Eye (tissue), 1 donor: ENCODE measurements at places on chromosomes 4 and X.

GRCh38 chrX:19046343-19047215 lies 62.7 kb upstream of the PHKA2 start:
- DNase-seq, result no peak

- no peak for DNase-seq
Measured at GRCh38 chr4:11514003-11514402, 85.3 kb upstream of the HS3ST1 start.

GRCh38 chr4:784401-785331 lies 41.3 kb downstream of the CPLX1 start:
- DNase-seq, result no peak

- no peak for DNase-seq
Measured at GRCh38 chrX:130805903-130806302, 97.1 kb downstream of the ENOX2 start.

DNA sequence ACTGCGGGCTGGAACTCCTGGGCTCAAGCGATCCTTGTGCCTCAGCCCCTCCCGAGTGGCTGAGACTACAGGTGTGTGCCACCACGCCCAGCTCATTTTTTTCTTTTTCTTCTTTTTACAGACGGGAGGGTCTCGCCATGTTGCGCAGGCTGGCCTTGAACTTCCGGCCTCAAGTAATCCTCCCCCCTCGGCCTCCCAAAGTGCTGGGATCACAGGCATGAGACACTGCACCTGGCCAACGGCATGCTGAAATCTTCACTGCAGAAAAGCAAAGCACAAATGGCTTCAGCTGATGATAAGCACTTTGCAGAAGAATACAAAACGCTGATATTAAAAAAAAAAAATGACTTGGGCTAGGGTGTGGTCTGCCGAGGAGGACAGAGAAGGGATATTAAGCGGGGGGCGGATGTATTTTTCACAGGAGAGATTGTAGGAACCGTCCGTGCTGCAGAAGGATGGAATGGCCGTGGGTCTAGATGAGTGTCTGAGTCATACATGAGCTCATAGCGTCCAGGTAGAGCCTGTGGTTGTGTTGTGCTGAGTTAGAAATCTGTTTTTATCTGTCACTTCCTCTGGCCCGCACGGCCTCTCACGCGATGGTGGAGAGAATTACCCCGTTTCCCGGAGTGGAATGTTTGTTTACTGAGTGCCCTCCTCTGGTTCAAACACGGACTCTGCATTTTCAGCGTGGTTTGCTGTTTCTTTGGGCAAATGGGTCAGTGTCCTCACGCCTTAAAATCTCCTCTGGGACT lies 8.5 kb upstream of the AKAP17A start:
- no peak for DNase-seq

GRCh38 chr4:164959896-164960295 lies 17.6 kb downstream of the TRIM61 start:
- no peak for DNase-seq

DNA sequence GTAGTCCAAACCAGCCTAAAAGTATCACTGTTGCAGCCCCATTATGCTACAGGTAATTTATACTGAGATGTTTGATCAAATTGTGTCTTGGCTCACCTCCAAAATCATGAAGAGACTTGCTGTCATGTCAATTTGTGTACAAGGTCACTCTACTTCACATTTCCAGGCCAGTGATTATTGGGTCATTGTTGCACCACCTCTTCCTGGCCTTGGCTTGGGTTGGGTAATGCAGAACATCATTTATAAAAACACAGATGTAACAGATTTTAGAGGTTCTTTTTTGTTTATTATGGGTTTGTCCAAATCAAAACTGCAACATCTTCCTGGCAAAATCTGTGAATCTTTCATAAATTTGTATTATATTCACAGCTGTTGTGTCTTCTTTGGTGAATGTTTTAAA lies 459.5 kb downstream of the ANKRD50 start:
- no peak for DNase-seq

- DNase-seq, result no peak
Measured at GRCh38 chr4:119099227-119099810, 36.3 kb upstream of the MYOZ2 start.

- DNase-seq, result no peak
Measured at GRCh38 chr4:73408181-73408867, 4.2 kb downstream of the ALB start.

DNA sequence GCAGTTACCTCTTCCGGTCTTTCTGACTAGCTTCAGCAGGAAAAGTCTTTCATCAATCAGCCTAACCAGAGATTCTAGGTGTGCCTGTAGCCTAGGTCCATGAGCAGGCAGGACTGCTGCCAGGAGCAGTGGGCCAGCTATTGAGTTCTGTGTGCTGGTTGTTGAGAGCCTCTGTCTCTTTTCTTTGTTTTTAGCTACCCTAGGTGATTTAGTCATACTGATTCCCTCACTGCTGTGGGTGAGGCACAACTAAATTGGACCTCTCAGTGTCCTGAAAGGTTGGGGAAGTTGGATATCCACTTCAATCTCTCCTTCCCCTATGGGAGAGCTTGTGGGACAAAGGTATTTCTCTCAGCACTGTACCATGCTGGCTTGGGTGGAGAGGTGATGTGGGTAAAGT lies 354.9 kb downstream of the GPAT3 start:
- DNase-seq, result no peak

DNA sequence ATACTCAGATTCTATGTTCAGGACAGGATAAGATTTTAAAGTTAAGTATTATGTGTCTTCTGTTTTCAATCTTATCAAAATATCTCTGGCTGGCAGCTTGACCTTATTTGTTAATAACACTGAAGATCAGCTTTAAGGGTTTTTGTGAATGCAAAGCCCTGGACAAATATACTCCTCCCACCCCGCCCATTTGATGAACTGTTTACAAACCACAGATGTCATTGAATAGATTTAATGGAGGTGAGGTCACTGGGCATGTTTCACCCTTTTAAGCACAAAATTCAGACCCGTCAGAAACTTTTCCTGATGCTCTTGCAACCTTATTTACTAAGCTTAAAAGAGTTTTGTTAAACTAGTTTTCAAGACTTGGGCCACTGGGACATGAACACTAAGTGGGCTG lies 10.1 kb upstream of the CXCL8 start:
- no peak for DNase-seq

GRCh38 chr4:106738121-106738520 lies 298.0 kb downstream of the DKK2 start:
- DNase-seq, result no peak
